Lung microvascular endothelial cell (primary cell): ENCODE measurements at places on chromosomes 2 and 18.

- no peak for DNase-seq
Observed at GRCh38 chr2:9091811-9092210, 88.3 kb upstream of the MBOAT2 start.

DNA sequence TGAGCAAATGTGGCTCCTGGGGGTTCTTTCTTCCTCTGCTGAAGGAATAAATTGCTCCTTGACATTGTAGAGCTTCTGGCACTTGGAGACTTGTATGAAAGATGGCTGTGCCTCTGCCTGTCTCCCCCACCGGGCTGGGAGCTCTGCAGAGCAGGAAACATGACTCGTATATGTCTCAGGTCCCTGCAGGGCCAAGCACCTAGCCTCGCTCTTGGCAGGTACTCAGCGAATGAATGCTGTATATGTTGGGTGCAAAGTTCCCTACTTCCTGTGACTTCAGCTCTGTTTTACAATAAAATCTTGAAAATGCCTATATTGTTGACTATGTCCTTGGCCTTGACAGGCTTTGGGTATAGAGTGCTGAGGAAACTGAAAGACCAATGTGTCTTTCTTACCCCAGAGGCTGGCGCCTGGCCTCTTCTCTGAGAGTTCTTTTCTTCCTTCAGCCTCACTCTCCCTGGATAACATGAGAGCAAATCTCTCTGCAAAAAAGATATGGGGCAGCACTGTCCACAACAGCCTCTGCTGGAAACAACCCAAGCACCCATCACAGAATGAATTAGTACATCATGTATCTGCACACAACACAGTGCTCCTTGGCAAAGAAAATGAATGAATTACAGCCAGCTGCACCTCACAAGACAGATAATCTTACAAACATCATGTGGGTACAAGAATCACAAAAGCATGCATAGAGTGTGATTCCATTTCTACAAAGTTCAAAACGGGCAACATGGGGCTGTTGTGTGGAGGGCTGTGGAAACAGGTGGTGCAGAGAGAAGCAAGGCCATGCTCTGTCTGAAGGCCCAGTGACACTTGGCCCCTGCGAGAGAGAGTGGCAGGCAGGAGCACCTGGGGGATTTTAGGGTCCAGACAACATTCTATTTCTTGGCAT lies 6.6 kb downstream of the IL1RN start:
- no peak for DNase-seq

GRCh38 chr2:120531863-120532600 lies 186.1 kb downstream of the INHBB start:
- DNase-seq = no peak

GRCh38 chr2:188902901-188903491 lies 71.2 kb upstream of the COL3A1 start:
- DNase-seq = peak; percentile 62

DNA sequence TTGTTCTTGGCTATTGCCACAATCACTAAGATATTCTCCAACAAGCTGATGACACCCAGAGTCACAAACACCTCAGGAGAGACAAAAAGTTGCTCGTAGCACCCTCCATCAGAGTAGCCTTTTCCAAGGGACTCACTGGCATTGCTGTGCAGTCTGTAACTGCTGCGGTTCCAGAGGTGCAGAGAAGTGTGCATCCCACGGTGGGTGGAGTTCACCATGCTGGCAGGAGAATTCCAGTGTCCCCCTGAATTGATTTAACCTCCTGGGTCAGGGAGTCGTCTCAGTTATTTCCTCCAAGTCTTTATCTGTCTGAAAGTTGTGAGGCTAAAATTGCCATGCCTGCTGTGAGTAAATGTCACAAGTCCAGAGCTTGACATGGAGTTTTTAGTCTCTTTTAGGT lies 443 bp downstream of the MC4R start:
- DNase-seq = no peak

GRCh38 chr2:118240276-118240675 lies 152.0 kb downstream of the INSIG2 start:
- no peak for DNase-seq

DNA sequence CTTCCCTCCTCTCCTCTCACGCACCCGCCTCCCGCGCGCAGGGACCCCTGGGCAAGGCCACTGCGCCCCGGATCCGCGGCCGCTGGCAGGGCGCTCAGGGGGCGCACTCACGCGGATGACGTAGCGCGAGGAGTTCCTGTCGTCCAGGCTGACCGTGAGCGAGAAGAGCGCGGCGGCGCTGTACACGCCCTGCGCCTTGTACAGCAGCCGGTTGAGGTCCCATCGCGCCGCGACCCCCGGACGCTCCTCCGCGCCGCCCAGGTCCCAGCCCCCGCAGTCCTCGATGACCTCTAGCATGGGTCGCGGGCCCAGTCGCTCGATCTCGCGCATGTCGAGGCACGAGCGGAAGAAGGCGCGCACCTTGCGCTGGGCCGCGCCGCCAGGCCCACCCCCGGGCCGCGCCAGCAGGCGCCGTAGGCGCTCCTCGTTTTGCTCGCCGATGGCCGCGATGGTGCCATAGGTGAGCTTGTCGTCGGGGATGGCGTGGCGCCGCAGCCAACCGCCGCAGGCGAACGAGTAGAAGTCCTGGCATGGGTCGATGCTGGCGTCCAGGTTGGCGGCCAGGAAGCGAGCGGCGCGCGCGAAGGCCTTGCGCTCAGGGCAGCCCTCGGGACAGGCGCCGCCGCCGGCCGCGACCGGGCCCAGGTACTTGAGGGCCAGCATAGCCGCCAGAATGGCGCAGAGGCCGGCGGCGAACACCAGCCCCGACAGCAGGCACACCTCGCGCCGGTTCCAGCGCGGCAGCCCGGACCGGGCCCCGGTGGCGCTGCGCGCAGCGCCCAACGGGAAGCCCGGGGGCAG lies 1.7 kb downstream of the ECEL1 start:
- DNase-seq = no peak

DNA sequence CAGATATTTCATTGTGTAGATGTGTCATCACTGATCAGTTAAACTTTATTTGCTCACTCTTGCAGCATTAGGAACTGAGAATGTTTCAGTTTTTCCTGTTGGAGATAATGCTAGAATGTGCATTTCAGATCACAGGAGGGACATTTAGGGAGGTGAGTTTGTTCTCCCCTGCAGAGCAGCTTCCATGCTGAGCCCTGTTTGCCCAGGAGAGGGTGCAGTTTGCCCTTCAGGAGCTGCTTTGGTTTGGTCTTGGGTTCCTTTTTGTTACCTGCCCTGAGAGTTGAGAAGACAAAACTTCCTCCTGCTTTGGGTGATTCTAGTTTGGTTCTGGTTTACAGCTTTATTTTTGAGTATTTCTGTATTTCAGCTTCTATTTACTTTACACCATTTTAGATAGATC lies 49.9 kb downstream of the DGKD start:
- peak; percentile 73 for DNase-seq

DNA sequence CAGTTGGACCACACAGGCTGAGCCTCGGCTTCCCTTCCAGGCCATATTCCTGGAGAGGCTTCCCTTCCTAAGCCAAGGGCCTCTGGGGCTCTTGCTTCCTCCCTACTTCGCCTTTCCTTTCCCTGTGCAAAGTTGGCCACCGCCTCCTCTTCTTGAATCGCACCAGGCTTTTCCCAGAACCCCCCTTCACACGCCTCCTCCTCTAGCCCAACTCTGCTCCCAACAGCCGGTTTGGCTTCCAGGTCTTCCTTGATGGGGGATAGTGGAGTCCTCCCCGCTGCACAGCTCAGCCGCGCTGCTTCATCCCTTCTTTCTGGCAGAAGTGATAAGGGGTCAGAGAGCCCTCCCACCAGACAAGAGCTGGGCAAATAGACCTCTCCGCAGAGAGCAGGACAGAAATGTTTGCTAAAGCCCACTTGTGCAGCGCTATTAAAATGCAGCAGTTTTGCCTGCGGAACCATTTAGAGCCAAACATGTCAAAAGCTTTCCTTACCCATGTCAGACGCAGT lies 56.4 kb downstream of the SNORC start:
- DNase-seq = no peak

GRCh38 chr2:232533944-232534710 lies 5.4 kb upstream of the CHRNG start:
- no peak for DNase-seq
